ENCODE measurements at places on chromosomes 16 and 17. TPM values are rescaled to one million over a fixed set of nuclear protein-coding genes. Genes with fewer than 3 reads are reported as not detected.

The KRTAP1-5 gene
- not detected for total RNA-seq

The KRT28 gene
- total RNA-seq: not detected

The TERB1 gene
- total RNA-seq: not detected

The LPO gene
- not detected for total RNA-seq

Data from CD8-positive, alpha-beta memory T cell (primary cell).